ENCODE measurements at places on chromosomes 5 and 9.
A peak's percentile ranks its signal among the peaks of the same experiment; 100 is the strongest.

GRCh38 chr9:90287567-90288274 is 354.9 kb downstream of the DIRAS2 start:
- DNase-seq = no peak

DNA sequence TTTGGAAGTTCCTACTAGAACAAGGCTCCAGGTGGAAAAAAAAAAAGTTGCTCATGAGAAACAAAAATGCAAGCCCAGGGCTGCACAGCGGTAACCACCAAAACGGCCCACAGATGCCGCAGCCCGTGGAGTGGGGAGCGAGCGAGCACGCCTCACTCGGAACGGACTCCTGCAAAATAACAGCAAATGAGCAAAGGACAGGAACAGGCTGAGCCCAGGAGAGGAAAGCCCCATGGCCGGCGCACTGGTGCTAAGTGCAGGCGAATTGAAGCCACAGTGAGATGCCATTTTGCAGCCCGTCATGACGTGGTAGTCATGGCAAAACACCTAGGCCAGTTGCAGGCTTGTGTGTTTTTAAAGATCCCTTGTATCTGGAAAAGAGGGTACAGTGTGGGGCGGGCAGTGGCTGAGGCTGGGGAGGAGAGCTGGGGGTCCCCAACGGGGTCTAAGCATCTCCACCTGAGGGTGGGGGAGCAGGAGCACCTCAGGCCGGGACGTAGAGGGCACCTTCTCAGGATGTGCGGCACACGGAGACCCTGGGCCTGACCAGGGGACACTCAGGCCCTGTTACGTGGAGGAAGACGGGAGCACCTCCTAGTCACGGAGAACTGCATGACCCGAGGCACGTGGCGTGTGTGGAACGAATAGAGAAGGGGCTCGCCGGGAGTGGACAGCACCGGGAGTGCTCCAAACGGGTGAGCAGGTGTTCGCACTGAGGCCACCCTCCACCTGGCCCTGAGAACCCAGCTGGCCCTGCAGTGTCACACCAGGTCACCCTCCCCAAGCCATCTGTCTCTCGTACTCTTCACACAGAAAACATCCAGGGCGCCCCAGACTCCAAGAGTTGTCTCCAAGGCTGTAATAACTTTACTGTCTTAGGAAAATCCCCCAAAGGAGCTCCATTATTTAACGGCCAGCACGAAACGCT is 10.7 kb downstream of the GRM6 start:
- no peak for DNase-seq

- DNase-seq = no peak
These were observed 319.1 kb downstream of the GLIS3 start for GRCh38 chr9:3980771-3981170.

GRCh38 chr5:40995801-40996586 is 75.1 kb downstream of the MROH2B start:
- no peak for DNase-seq

GRCh38 chr5:1099926-1100663 is 11.8 kb downstream of the SLC12A7 start:
- DNase-seq = no peak

GRCh38 chr9:2414465-2414864 is 207.1 kb upstream of the VLDLR start:
- no peak for DNase-seq

DNA sequence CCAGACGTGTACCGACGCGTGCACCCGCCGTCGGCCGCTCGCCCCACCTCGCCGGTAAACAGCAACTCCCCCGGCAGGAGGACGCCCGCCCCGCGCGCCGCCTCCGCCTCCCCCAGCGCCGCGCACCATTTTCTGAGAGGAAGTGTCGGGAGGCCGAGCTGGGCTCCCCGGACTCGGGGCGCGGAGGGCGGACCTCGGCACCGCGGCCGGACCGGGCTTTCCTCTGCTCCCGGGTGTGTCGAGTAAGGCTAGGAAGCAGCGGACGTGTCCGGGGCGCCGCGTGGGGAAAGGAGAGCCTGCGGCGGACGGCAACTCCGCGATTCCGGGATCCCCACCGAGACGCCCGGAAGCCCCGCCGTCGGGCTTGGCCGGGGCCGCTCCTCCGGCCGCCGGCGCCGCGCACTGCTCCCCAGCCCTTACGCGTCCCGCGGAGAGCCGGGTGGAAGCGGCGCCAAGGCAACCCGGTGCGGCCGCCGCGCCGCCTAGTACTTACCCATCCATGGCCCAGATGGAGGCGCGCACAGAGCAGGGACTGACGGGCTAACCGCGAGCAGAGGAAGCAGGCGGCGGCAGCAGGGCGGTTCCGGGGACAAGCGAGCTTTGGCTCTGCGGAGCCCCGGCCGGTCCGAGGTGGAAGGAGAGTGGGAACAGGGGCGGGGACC is at the start of gene PTBP3:
Gene PTBP3 (minus strand): TSS at position 643 of the 662 bp plus-strand sequence. CDS start 35,754 bp downstream, outside the sequence.
- DNase-seq = peak; percentile 78

Data from endothelial cell (in vitro differentiated cells).